NCI-H1048 (cell line): ENCODE measurements at places on chromosomes 2 and 18.

GRCh38 chr18:7177116-7177744 is 53.7 kb upstream of the LRRC30 start:
- no peak for DNase-seq

- no peak for DNase-seq
Measured at GRCh38 chr18:60981682-60982328, 351.4 kb upstream of the CDH20 start.

DNA sequence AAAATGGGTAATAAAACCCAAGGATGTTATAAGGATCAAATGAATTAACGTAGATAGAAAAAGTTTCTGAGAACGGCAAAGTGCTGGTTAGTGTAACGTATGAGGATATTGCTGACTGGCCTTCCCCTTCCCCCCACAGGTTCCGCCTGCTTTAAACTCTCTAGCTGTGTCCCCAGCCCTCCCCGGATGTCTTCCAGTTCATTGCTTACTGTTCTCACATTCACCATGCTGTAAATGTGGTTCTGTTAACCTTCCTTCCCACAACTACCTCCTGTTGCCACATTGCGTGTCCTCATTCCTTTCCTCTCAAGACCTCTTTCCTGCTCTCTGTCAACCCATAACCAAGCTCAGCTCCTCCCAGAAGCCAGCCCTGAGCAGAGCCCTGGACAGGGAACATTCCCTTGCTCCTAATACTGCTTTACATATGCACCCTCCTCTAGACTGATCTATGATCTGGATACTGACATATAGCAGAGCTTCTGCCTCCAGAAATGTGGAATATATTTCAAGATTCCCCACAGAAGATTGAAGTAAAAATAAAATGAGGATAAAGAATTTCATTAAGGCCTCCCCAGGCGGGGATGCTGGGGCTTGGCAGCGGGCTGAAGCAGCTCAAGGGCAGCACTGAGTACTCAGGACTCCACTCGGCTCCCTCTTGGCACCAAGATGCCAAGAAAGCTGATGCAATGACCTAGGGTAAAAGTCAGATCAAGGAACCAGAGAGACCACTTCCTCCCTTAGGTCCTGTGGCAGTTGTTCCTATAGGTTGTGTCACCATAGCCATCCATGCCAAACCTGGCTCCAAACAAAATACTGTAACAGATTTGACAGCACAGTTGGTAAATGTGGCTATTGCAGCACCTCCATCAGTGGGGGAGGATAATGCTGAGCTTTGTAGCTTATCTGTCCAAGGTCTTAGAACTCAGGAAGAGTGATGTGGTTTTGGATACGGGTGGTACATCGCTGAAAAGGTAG is 136.4 kb upstream of the PIK3C3 start:
- no peak for DNase-seq

DNA sequence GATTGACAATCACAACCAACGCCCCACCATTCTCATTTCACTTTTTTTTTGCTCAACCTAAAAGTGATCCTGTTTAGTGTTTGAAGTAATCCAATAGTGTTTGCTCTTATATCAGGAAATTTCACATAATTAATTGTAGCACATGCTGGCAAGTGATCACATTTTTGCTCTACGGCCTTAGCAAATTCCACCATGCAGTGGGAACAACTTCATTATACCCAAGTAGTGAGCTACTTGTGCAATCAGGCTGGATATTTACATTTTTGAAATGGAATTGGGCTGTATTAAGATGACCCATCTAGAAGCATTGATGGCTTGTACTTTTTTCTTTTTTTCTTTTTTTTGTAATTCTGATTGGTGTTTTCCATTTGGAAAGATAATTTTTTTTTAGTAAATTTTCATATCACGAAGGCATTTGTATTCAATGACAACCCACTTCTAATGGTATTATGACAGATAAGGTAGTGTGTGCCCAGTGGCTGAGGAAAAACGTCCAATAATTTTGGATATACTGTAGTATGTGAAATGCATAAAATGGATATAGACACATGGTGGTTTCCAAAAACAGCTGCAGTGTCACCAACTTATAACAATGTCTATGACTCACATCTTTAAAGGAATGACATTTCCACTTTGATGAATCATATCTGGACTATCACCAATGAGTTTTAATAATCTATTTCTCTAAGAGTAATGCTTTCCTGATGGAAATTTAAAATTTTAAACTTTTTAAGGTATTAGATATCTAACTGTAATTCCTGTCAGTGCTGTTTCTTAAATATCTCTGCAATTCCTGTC is 130.6 kb downstream of the COL6A3 start:
- DNase-seq: no peak

DNA sequence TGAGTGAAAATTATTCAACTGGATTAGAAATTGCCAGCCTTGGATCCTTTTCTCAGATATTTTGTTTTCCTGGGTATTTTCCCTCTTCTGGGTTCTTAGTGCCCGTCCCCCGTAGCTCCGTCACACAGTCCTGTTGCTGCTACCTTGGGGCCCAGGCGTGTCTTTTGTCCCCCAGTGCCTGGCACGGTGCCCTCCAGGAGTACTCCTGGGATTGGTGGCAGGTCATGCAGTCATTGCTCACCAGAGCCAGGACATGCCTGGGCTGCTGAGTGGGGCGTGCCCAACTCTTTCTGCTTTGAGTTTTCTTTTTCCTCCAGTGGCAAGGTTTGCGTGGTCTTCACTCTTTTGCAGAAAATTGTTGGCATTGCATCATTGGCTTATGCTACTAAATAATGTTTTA is 275.2 kb downstream of the AGAP1 start:
- DNase-seq: no peak

DNA sequence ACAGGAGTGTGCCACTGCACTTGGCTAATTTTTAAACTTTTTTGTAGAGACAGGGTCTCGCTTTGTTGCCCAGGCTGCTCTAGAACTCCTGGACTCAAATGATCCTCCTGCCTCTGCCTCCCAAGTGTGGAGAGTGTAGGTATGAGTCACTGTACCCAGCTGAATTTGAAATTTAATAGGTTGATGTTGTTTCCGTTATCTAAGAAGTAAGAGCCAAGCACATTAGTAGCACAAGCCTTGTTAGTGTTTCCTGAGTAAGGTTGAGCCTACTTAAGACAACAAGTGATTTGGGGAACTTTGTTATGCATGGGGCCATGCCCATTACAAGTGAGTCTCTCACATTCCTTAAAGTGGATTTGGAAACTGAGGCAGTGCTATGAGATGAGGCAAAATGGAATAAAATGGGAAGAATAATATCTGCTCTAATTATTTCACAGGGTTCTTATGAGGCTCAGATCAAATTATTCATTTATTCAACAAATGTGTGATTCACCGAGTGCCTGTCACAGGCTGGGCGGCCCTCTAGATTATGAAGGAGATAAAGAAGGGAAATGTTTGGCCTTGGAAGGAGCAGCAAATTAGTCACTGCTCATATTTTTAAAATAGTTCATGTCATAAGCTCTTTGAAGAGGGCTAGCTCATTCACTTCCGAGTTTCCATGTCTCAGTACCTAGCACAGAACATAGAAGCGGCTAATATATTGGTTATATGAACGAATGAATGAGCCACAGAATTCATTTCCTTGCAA is 217.2 kb downstream of the LDLRAD4 start:
- DNase-seq: no peak

DNA sequence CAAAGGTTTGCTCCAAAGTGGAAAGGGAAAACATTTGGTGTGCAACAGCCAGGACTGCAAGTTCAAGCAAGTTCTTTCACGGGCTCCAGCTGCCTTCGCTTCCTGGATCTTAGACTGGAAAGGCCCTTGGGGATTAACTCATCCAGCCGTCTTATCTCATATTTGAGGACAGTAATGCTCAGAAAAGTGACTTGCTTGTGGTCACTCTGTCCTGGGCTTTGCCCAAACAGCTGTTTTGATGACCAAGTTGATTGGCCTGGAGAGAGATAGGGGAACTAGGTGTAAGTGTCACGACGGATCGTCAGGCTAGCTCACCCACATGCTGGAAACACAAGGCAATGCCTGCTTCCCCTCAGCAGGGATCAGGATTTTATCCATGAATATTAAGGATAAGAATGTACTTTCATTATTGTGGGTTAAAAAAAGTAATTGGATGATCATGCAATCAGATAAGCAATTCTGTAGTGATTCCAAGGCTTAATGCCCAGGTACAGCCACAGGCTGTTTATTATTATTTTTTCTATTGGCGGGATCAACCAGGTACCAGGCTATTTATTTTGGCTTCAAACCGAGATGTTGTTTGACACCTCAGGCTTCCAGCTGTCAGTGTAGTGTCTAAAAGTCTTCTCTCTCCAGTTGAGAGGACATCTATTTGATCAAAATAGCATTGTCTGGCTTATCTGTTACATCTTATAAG is 162.5 kb upstream of the EPAS1 start:
- no peak for DNase-seq

DNA sequence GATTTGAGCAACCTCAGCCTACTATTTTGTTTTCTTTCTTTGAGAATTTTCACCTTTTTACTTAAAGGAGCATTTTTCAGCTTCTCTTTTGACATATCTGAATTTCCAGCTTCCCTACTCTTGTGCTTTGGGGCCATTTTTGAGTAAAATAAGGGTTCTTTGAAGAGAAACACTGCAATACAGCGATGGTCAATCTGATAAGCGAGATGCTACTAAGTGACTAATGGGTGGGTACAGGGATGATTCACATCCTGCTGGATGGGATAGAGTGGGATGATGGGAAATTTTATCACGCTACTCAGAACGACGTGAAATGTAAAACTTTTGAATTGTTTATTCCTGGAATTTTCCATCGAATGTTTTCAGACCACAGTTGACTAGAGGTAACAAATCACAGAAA is 211.5 kb downstream of the TMEM247 start:
- no peak for DNase-seq

DNA sequence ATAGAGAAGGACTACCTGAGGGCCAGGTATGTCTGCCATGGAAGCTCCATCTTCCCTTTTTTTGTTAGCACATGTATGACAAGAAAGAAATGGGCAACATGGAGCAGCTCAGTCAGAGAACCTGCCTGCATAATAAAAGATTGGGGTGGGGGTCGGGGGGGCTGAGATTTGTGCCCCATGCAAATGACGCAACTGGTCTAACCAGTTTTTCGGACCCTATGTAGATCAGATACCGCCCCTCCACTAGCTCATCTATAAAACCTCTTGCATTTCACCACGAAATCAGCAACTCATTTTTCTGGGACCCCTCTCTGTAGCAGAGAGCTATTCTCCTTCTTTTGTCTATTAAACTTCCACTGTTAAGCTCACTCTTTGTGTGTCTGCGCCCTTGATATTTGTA is 657.2 kb downstream of the ERBB4 start:
- peak; percentile 19 for DNase-seq

GRCh38 chr18:55243857-55244256 is 284.6 kb upstream of the CCDC68 start:
- DNase-seq: no peak

DNA sequence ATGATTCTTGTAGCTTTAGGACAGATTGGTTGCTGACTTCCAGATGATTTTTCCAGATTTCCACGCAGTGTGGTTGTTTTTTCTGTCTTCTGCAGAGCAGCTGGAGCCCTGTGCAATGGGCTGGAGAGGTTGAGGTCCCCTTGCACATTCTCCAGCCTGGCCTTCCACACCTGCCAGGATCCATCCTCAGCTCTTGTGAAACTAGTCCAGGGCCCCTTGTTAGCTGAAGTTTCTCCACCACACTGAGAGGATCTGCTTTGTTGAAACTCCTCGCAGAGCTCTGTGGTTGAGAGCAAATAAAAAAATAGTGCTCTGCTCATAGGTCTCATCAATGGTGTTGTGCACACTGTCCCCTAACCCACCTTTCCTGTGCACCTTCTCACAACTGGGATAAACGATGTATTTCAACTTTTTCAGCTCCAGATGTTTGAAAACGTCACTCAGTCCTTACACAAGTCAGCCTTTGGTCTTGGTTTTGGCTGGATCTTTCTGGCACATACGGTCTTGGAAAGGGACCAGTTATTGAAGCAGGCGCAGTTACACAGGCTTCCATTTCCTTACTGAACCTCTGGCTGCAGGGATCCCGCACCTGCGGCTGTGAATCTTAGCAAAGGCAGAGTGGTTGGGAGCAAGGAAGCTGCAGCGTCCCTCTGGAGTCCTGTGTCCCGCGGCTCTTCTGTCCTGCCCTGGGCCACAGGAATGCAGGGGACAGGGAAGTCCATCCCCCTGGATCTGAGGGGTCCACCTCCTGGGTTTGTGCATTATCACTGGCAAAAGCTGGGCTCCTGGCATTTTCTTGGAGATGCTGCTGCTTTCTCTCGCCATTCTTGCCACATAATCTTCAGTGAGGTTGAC is 272.0 kb upstream of the DSEL start:
- DNase-seq: no peak

DNA sequence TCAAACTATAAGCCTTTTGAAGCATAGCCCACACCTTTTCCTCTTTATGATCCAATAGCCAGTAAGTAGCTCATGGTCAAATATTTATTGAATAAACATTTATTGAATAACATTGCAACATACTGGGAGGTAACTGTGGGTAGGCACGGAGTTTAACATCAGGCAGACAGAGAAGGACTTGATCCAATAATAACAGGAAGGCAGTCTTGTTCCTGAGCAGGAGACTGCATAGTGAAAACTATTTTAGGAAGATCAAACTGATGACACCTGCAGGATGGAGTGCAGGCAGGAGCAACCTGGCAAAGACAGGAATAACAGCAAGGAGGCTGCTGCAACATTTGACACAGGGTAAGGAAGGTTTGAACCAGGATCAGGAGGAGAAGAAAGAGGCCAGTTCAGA is 3.1 kb upstream of the DCTN1 start:
- DNase-seq: no peak

GRCh38 chr2:239130786-239131325 is 270.0 kb downstream of the HDAC4 start:
- no peak for DNase-seq

GRCh38 chr18:26863122-26863879 is 2.2 kb downstream of the AQP4 start:
- DNase-seq: peak; percentile 21

GRCh38 chr2:55550368-55551102 is 31.0 kb downstream of the CFAP36 start:
- no peak for DNase-seq

- DNase-seq: no peak
Measured at GRCh38 chr2:45859682-45860081, 208.2 kb downstream of the PRKCE start.

- DNase-seq: no peak
Measured at GRCh38 chr2:207883002-207883780, 113.5 kb upstream of the FZD5 start.

- DNase-seq: no peak
Measured at GRCh38 chr2:152200565-152201465, 25.3 kb upstream of the STAM2 start.

- no peak for DNase-seq
Measured at GRCh38 chr2:652881-653480, 24.2 kb downstream of the TMEM18 start.

DNA sequence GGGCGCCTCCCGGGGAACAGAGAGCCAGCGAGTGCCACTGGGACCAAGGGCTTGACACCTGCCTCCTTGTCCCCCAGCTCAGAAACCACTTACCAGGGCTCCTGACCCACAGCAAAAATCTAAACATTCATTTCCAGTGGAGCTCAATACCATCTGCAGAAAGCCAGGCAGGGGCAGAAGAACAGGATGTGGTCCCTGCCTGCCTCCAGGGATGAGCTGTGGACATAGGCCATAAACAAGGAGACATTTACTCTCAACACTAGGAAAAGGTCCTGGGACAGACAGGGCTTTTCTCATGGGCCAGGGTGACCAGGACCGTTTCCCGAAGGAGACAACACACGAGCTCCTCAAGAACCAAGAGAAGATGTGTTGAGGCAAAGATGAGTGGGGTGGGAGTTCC is 203.0 kb downstream of the CTIF start:
- DNase-seq: no peak

- no peak for DNase-seq
Measured at GRCh38 chr2:32342801-32343200, 14.0 kb upstream of the BIRC6 start.
